ENCODE measurements at places on chromosomes 16 and 17.

DNA sequence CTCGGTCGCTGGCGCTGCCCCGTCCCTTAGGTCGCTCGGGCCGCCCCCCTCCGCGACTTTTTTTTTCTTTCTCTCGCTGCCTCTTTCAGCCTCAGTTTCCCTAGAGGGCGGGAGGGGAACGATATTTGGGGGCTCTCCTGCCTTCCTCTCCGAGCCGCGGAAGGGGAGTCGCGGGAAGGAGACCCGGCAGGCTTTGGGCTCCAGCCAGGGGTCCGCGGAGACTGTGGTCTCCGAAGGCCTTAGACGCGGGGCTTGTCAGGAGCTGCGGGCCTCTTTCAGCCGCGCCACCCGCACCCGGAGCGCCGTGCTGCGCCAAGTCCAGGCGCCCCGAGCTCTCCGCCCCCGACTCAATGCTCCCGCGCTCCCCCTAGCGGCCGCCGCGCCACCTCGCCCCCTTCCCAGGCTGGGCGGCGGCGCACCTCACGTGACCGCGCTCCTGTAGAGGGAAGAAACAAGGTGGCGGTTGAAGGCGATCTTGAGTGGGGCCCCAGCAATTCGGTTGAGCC is at the start of gene LRRC37B:
Gene LRRC37B (plus strand): TSS at position 427 of the 506 bp plus-strand sequence. CDS start 14,010 bp downstream, outside the sequence.
- peak; percentile 58 for DNase-seq

DNA sequence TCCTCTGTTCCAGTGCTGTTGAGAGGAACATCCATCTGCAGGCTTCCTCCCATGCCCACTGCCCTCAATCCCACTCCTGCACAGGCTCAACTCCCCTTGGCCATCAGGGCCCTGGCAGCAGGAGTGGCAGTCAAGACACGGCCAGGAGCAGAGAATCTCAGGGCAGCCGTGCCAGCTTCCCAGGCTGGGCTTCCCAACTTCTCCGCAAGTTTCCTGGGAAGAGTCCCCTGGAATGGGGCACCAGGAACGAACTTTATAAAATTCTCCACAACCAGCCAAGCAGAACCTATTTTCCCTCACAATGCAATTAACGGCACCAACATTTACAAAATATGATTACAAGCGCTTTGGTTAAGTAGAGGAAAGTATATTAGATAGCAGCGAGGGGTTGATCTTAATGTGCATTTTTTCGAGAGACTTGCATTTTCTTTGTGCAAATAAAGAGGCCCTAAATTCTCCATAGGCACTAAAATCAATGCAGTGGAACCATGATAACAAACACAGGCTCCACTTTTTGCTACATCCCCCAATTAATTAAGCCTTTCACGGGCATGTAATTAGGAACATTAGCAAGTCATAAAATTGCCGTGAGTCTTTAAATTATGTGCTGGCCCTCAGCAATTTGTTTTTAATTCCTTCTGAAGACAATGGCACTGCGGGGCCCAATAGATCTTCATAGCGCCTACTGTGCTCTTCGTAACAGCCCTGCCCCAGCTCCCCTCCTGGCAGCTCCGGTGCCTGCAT is 99.9 kb upstream of the LHX1 start:
- no peak for DNase-seq

- no peak for DNase-seq
Observed at GRCh38 chr16:9042533-9042932, 48.9 kb upstream of the HAPSTR1 start.

GRCh38 chr17:8681170-8681949 is 50.8 kb upstream of the MYH10 start:
- DNase-seq, result no peak

DNA sequence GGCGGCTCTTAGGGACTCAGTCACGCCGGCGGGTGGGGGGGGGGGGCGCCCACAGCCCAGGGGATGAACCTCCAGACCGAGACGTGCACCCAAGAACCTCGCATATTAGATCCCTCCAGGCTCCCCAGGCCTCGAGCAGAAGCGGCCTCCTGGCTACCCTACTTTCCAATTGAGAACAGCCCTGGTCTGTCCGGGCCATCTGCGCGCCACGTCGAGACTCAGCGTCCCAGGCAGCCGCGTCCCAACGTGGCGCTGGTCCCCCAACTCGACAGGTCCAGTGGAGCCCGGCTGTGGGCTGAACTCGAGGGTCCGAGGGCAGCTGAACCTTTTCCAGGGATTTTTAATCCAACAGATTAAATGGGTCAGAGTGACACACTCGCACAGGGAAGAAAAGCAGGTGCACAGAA is 2.3 kb upstream of the IRX3 start:
- no peak for DNase-seq

GRCh38 chr17:61504697-61505096 is 52.5 kb downstream of the TBX4 start:
- DNase-seq, result no peak

- DNase-seq, result no peak
Observed at GRCh38 chr16:4987250-4987579, 29.1 kb downstream of the SEC14L5 start.

GRCh38 chr17:70128727-70129238 is 40.5 kb upstream of the KCNJ2 start:
- DNase-seq, result no peak

DNA sequence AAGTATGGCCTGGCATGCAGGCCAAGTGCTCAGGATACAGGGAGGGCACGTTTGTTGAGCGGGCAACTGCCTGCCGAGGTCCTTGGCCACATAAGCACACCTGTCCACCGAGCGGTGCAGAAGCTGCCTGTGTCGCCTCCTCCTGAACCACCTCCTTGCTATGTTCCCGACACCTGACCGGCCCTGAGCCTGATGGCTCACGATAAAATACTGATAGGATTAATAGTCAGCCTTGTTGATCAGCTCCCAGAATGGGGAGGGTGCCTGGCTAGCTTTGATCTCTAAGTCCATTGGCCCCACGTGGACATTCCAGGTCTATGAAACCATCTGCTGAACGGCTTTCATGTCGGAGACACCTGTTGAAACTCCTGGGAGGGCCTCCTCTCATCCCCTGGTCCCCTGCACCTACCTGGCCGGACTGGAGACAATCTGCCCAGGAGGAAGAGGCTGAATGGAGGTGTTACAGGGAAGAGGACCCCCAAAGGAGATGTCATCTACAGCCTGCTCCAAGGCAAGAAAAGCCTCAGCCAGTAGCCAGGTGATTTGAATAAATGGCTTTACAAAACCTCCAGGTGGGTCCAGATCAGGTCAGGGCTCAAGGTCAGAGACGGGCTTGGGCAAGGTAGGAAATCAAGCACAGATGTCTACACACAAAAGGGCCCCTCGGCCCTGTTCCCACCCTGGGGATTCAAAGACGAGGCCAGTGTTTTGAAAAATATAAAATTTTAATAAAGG is 33.4 kb downstream of the AXIN2 start:
- DNase-seq, result no peak

GRCh38 chr17:30520882-30521281 is 43.7 kb downstream of the GOSR1 start:
- no peak for DNase-seq

GRCh38 chr16:79181419-79181818 is 419.1 kb downstream of the MAF start:
- no peak for DNase-seq

DNA sequence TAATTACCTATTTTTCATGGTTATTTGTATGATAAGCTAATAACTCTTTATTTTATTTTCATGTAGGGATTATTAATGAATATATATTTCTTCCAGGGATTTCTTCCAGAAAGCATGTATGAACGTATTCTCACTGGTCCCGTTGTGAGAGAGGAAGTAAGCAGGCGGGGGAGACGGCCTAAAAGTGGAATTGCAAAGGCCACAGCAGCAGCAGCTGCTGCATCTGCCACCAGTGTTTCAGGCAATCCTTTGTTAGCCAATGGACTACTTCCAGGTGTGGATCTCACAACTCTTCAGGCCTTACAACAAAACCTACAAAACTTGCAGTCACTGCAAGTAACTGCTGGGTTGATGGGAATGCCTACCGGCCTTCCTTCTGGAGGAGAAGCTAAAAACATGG is 110.3 kb upstream of the RBL2 start:
- no peak for DNase-seq

GRCh38 chr16:88746506-88746905 is 38.5 kb downstream of the PIEZO1 start:
- no peak for DNase-seq

DNA sequence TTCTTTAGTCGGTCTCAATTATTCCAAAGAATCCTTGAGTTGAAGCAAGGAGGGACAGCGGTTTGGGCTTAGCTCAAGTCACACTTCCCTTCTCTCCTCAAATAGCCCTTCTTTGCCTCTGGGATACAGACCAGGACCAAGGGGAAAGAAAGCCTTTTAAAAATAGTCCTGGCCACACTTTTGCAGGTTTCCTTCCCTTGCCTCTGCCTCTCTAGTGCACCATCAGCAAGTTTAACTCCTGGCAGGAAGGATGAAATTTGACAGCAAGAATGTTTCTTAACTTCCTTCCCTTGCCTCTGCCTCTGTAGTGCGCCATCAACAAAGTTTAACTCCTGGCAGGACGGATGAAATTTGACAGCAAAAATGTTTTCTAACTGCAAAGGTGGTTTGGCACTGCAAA is 7.2 kb upstream of the G6PC1 start:
- DNase-seq, result no peak

- DNase-seq, result no peak
Observed at GRCh38 chr16:89572485-89573205, 2.9 kb upstream of the CPNE7 start.

- DNase-seq, result no peak
Observed at GRCh38 chr17:22694362-22695227, 1002.3 kb downstream of the KCNJ18 start.

DNA sequence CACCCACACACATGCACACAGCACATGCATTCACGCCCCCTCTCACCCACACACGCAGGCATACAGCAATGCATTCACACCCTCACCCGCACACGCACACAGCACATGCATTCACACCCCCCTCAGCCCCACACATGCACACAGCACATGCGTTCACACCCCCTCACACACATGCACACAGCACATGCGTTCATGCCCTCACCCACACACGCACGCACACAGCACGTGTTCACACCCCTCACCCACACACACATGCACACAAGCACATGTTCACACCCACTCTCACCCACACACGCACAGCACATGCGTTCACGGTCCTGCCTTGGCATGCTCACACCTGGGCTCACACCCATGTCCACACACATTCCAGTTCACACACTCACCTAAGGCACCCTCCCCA is 64.2 kb downstream of the ENGASE start:
- DNase-seq, result no peak

GRCh38 chr16:82133798-82134197 is 36.2 kb downstream of the MPHOSPH6 start:
- DNase-seq, result no peak

- peak; percentile 90 for DNase-seq
Observed at GRCh38 chr17:81927653-81928543, at the start of gene MAFG. TSS of gene MAFG (minus strand) at chr17:81927735. CDS start at chr17:81923185, 4,550 bp downstream.

DNA sequence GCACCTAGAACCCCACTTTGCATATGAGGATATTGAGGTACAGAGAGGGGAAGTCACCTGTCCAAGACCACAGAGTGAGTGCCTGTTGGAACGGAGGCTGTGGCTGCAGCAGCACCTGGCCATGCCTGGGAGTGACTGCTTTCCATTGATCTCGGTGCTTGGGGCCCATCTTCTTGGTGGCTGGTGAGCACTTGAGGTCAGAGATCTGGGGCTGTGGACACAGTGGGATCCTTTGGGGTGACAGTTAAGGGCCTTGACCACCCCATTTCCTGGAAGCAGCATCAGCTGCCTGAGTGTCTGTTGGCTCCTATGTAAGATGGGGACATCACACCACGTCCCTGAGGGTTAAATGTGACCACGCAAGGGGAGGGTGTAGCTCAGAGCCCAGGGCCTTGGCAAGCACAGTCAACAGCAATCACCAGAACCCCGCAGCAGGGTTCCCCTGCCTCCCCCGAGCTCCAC is 111.7 kb downstream of the IRF8 start:
- DNase-seq, result no peak

DNA sequence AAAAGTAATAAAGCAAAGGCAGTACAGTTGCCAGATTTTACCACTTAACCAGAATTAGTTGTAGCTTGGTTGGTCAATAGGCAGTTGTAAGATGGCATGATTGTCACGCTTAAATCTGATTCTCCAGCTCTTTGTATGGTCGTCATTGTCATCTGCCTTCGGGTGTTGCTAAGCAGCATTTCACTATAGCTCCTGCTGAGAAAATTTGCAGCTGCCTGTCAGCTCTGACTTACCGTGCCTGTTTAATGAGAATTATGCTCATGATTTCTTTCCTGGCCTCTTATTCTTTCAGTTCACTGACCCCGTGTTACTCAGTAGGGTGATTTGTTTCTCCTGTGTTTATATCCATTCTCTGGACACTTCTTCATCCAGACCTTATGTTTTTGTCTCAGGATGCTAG is 66.7 kb downstream of the TANGO6 start:
- DNase-seq, result no peak

DNA sequence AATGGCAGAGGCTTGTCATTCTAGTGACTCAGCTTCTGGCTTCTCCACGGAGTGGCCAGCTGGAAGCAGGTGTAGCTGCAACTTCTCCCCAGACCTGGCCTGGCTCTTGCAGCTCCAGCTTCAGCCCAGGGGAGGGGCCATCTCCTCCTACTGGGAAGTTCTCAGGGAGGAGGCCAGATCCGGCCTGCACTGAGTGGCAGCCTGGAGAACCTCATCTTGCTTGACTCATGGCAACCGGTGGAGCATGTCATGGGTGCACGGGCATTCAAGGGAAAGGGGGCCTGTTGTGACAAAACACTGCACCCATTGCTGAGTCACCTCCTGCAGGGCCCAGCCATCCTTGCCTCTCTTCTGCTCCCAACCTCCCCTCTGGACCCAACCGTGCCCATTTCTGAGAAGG is 273.9 kb upstream of the MAF start:
- no peak for DNase-seq

DNA sequence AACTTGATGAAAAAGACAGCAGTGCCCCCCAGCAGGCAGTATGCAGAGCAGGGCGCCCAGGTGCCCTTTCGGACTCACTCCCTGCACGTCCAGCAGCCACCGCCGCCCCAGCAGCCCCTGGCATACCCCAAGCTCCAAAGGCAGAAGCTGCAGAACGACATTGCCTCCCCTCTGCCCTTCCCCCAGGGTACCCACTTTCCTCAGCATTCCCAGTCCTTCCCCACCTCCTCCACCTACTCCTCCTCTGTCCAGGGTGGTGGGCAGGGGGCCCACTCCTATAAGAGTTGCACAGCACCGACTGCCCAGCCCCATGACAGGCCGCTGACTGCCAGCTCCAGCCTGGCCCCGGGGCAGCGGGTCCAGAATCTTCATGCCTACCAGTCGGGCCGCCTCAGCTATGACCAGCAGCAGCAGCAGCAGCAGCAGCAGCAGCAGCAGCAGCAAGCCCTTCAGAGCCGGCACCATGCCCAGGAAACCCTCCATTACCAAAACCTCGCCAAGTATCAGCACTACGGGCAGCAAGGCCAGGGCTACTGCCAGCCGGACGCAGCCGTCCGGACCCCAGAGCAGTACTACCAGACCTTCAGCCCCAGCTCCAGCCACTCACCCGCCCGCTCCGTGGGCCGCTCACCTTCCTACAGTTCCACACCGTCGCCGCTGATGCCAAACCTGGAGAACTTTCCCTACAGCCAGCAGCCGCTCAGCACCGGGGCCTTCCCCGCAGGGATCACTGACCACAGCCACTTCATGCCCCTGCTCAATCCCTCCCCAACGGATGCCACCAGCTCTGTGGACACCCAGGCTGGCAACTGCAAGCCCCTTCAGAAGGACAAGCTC is 43.2 kb downstream of the SREBF1 start:
- DNase-seq, result no peak

GRCh38 chr17:35254107-35254773 is 11.4 kb downstream of the SLFN5 start:
- DNase-seq, result no peak

GRCh38 chr16:25009822-25010221 is 5.3 kb downstream of the ARHGAP17 start:
- no peak for DNase-seq

Data from NCI-H1048 (cell line).